Right atrium auricular region (tissue), 2 donors: ENCODE measurements at places on chromosomes 7 and 10.

DNA sequence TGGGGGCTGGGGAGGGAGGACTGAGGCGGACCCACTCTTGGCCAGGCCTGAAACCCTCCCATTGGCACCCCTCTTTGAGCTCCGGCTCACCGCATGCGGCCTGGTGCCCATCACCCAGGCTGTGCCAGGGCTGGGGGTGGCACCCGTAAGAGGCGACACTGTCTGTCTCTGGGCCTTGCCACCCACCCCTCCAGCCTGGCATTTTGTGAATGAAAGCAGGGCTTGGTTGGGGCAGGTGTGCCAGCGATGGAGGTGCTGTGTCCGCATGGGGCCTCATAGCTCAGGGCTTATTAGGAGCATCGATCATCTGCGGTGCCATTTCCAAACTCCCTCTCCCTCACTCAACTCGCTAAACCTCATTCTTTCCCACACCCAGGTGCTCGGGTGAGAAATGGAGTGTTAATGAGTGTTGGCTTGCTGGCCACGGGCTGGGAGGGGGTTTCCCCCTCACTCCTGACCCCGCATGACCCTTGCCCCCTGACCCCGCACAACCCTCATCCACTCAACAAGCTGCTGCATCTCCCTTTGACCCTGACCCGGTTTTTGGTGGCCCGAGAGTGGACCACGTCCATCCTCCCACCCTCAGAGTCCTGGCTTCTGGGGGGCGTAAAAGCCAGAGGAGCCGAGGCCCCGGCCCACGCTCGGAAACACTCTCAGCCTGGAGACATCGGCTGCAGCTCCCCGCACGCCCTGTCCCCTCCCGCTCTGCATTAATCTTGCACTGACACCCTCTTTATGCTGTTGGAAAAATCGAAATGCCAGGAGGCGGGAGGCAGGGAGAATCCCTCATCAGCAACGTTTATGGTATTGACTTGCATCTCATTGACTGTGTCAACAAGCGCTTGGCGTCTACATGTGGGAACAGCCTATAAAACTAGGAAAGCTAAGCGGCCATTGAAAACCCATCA is 161.2 kb downstream of the DNAJB6 start:
- no peaks in the 10 kb centered on the region for H3K36me3 ChIP-seq
- no peaks in the 10 kb centered on the region for H3K4me1 ChIP-seq
- H3K27me3 ChIP-seq = no peaks in the 10 kb centered on the region

GRCh38 chr7:98038321-98038720 is 48.3 kb upstream of the OCM2 start:
- DNase-seq = no peak
- H3K27ac ChIP-seq = no peak overlapping the region
- H3K4me3 ChIP-seq = no peak overlapping the region

DNA sequence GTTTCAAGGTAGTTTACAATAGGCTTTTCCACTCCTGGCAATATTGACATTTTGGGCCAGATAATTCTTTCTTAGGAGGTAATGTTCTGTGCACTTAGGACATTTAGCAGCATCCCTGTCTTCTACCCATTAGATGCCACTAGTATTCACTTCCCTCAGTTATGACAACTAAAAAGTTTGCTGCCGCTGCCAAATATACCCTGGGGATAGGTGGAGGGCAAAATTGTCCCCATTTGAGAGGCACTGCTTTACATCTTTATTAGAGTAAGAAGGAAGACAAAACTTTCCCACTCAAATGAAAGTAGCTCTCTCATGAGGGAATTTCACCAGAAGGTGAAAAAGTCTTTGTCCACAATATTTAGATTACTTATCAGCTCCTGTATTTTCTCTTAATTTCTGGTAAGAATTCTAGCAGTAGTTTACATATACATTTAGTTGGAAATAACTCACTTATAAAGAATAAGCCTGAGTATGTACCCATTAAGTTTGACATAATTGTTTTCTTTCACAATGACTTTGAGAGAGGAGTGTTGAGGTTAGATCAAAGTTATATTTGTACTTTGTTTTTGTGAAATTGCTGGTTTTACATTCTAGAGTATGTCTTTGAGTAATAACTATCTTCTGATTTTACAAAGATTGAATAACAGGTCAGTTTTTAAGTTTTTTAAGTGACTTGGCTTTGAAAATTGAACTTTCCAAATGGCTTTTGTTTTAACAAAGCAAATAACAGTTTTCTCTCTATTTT is 46.0 kb downstream of the HELLS start:
- no peaks in the 10 kb centered on the region for H3K27me3 ChIP-seq
- H3K27ac ChIP-seq = no peak overlapping the region
- no peak for DNase-seq
- H3K4me1 ChIP-seq = no peaks in the 10 kb centered on the region
- no peaks in the 10 kb centered on the region for H3K36me3 ChIP-seq

DNA sequence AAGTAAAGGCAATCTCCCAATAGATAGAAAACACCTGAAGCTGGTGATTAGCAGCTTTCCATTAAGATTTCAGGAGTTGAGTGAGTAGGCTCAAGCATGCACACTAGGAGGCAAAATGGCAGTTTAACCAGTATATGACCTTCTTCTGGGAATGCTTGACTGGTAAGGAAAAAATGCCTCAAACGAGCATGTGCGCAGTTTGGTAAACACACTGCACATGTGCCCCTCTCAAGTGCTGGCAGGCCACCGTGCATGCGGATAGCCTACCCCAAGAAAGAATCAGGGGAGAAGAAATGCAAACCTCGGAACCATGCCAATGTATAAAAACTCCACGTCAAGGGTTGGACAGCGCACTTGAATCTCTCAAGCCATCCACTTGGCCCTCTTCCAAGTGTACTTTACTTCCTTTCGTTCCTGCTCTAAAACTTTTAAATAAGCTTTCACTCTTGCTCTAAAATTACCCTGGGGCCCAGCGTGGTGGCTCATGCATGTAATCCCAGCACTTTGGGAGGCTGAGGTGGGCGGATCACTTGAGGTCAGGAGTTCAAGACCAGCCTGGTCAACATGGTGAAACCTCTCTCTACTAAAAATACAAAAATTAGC is 98.8 kb upstream of the CDK1 start:
- no peak for DNase-seq
- no peak overlapping the region for H3K27ac ChIP-seq
- no peaks in the 10 kb centered on the region for H3K36me3 ChIP-seq
- no peak overlapping the region for H3K4me3 ChIP-seq
- H3K27me3 ChIP-seq = no peaks in the 10 kb centered on the region
- H3K4me1 ChIP-seq = no peaks in the 10 kb centered on the region

- DNase-seq = no peak
- no peaks in the 10 kb centered on the region for H3K36me3 ChIP-seq
- no peak overlapping the region for H3K4me3 ChIP-seq
- H3K4me1 ChIP-seq = no peaks in the 10 kb centered on the region
These were observed 9.1 kb downstream of the ADCY1 start for GRCh38 chr7:45583296-45583695.

DNA sequence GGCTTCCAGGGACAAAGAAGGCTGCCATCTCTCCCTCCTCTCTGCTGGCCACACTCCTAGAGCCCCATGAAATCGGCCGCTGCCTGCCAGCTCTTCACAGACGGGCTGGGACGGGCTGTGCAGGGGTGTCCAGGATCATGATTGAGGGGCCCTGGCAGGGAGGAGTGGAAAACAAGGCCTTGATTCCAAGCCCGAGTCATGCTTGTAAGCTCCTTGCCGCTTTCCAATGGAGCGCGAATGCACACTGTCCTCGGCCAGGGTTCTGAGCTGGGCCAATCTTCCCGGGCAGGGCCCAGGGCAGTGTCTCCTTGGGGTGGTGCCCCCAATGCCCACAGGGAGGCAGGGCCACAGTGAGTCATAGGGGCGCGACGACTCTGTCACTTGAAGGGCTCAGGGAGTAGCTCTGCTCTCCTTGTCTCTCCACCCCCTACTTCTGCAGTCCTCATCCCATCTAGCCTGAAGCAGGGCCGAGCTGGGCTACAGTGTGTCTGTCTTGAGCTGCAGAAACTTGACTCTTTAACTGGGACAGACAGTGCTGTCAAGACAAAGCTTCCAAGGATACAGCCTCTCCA is 186.2 kb upstream of the SVIL start:
- H3K4me3 ChIP-seq = no peak overlapping the region
- no peaks in the 10 kb centered on the region for H3K27me3 ChIP-seq
- peak overlapping the region; percentile 3 for H3K27ac ChIP-seq
- no peaks in the 10 kb centered on the region for H3K36me3 ChIP-seq
- no peaks in the 10 kb centered on the region for H3K4me1 ChIP-seq

- H3K36me3 ChIP-seq = peaks cover 47% of the 10 kb centered on the region
- H3K4me3 ChIP-seq = no peak overlapping the region
- no peaks in the 10 kb centered on the region for H3K27me3 ChIP-seq
- DNase-seq = peak; percentile 56
These were observed 54.9 kb downstream of the ZRANB1 start for GRCh38 chr10:124996854-124997215.

GRCh38 chr10:20877986-20878983 is 18.8 kb downstream of the NEBL start:
- no peak overlapping the region for H3K4me3 ChIP-seq
- DNase-seq = no peak
- no peaks in the 10 kb centered on the region for H3K27me3 ChIP-seq
- no peak overlapping the region for H3K27ac ChIP-seq

DNA sequence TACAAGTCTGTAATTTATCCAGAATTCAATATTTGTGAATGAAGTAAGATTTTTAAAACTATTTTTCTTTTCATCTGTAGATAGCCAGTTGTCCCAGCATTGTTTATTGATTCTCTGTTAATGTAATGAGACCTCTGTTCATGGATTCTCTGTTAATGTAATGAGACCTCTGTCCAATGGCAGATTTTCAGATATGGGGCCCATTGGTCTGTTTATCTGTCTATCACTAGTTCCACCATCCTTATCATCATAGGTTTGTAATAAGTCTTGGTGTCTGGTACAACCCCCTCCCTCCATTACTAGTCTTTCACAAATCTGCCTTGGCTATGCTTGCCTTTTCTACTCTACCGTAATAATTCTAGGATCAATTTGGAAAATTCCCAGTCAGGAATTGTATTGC is 276.6 kb downstream of the ARHGAP12 start:
- no peaks in the 10 kb centered on the region for H3K4me1 ChIP-seq
- DNase-seq = no peak
- no peak overlapping the region for H3K27ac ChIP-seq
- H3K4me3 ChIP-seq = no peak overlapping the region

- no peak overlapping the region for H3K4me3 ChIP-seq
- H3K27me3 ChIP-seq = no peaks in the 10 kb centered on the region
- no peak for DNase-seq
These were observed 27.8 kb downstream of the DIP2C start for GRCh38 chr10:661597-662222.

DNA sequence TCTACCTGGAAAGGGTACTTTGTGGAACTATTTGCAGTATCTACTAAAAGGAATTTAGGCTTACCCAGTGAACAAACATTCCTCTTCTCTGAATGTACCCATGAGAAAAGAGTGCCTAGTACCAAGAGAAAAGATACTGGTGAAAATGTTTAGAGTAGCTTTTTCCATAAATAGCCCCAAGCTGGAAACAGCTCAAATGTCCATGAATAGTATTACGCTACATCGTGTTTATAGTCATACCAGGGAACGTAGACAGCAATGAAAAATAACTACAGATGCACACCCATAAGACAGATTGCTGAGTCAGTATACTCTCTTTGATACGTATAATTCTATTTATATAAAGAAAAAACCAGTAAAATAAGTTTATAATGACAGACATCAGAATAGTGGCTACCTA is 285.9 kb downstream of the KLF6 start:
- H3K36me3 ChIP-seq = no peaks in the 10 kb centered on the region
- H3K27me3 ChIP-seq = no peaks in the 10 kb centered on the region
- no peak for DNase-seq
- H3K4me1 ChIP-seq = peaks cover 22% of the 10 kb centered on the region
- no peak overlapping the region for H3K4me3 ChIP-seq

DNA sequence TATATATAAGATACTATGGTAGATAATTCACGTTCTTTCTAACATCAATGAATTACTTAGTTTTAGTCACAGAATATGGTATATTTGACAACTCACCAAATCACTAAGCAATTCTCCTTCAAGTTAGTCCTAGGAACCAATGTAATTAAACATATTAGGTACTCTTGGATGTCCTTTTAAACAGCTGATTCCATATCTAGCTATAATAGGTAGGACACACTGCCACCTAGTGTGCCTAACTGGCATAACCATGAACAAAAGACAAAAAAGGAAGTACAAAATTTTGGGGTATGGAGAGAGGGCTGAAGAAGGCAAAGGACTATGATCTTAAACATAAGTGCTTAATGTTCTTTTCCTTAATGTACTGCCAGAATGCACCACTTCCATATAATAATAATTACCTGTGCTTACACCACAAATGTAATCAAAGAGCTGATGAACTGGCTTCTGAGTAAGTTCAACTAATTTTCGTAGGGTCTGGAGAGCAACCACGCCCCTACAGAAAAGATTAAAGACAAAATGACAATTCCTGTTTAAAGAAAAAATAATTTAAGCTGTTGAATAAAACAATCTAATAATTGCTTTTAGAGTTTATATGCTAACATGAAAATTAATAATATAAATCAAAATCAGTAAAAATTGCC is 28.7 kb downstream of the PNPLA8 start:
- H3K27me3 ChIP-seq = no peaks in the 10 kb centered on the region
- no peaks in the 10 kb centered on the region for H3K4me1 ChIP-seq
- H3K4me3 ChIP-seq = no peak overlapping the region
- no peak overlapping the region for H3K27ac ChIP-seq
- peaks cover 43% of the 10 kb centered on the region for H3K36me3 ChIP-seq
- DNase-seq = no peak

DNA sequence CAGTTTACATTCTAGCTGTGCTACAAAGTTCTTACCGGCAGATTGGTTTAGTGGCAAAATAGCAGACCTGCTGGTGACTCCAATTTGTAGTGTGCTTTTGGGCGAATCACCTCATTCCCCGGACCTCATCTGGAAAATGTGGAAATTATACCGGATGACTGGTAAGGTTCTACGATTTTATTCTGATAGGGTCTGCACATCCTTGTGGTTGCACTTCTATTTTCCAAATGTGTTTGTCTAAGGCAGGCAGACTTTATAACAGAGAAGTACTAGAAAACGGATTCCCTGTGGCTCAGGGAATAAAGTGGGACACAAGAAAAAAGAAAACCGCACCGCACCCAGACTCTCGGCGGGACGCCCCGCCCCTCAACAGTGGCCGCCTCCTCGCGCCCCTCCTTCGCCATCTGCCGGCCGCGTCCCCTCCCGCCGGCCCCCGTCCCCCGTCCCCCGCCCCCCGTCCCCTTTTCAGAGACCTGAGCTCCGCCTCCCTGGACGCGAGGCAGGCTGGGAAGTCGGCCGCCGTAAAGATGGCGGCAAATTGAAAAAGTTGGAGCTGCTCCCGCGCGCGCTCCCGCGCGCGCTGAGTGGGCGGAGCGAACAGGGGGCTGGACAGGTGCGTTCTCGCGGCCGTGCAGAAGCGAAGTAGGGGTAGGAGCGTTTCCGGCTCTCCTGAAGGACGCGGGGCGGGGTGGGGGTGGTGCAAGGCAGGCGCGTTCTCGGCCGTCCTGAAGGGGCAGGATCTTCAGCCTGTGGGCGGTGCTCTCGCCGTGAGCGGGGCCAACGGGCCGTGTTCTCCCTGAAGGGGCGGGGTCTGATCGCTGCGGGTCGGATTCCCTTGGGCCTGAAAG is 532 bp upstream of the CCM2 start:
- H3K27me3 ChIP-seq = no peaks in the 10 kb centered on the region
- peak overlapping the region; percentile 84 for H3K4me3 ChIP-seq
- DNase-seq = peak; percentile 98
- peak overlapping the region; percentile 89 for H3K27ac ChIP-seq

- H3K27ac ChIP-seq = no peak overlapping the region
- no peaks in the 10 kb centered on the region for H3K27me3 ChIP-seq
- no peaks in the 10 kb centered on the region for H3K4me1 ChIP-seq
- DNase-seq = no peak
- no peaks in the 10 kb centered on the region for H3K36me3 ChIP-seq
These were observed 302.8 kb downstream of the ADRA2A start for GRCh38 chr10:111379534-111380187.
